Chondrocyte (in vitro differentiated cells): ENCODE measurements at places on chromosomes 4 and X. TPM values are rescaled to one million over a fixed set of nuclear protein-coding genes. Genes with fewer than 3 reads are reported as not detected.

DNA sequence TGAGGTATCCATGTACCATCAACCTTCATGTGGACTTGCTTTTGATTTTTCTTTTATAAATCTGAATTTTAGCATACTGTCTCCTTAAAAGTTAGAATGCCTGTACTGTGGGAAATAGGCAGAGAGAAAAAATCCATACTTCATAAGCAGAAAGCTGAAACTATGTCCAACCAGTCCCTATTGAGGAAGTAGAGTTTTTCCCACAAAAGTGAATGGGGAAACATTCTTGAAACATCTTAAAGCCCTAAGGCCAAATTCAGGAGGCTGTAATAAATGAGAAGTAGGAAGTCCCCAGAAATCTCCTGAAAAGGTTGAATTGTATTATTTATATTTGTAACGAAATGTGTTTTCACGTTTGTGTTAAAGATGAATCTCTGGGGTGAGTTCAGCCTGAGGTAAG is 56.3 kb downstream of the ENOX2 start:
- no peak overlapping the region for H3K4me3 ChIP-seq
- H3K27ac ChIP-seq = no peak overlapping the region
- H3K4me1 ChIP-seq = no peaks in the 10 kb centered on the region
- H3K36me3 ChIP-seq = no peaks in the 10 kb centered on the region

- H3K4me1 ChIP-seq = peaks cover 19% of the 10 kb centered on the region
- no peaks in the 10 kb centered on the region for H3K27me3 ChIP-seq
- no peak overlapping the region for H3K4me3 ChIP-seq
- H3K36me3 ChIP-seq = no peaks in the 10 kb centered on the region
Measured at GRCh38 chrX:39814391-39814790, 283.4 kb downstream of the BCOR start.

CTAG1B gene
- total RNA-seq = not detected in 3 replicates

PNMA6A gene
- total RNA-seq = 0.97 to 5.9 TPM (median 4.7 TPM) in 3 replicates

DNA sequence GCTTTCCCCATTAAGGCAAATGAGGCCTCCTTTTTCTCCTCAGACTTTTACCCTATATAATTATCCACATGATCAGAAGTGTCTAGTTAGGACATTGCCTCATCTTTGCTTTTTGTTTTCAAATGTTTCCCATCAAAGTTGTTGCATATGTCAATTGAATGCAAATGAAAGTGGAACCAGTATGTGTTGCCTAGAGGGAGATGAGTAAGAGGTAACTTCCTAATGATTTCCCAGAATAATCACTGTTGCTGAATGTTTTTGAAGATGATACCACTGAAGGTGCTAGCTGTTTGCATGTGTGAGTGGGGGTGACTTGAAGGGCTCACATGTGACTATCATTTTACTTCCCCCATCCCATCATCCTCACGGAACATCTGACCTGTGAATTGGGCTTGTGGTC is 33.9 kb downstream of the PAK3 start:
- no peak overlapping the region for H3K4me3 ChIP-seq
- no peak overlapping the region for H3K27ac ChIP-seq
- DNase-seq = no peak
- no peaks in the 10 kb centered on the region for H3K36me3 ChIP-seq
- no peaks in the 10 kb centered on the region for H3K4me1 ChIP-seq
- H3K27me3 ChIP-seq = no peaks in the 10 kb centered on the region

DNA sequence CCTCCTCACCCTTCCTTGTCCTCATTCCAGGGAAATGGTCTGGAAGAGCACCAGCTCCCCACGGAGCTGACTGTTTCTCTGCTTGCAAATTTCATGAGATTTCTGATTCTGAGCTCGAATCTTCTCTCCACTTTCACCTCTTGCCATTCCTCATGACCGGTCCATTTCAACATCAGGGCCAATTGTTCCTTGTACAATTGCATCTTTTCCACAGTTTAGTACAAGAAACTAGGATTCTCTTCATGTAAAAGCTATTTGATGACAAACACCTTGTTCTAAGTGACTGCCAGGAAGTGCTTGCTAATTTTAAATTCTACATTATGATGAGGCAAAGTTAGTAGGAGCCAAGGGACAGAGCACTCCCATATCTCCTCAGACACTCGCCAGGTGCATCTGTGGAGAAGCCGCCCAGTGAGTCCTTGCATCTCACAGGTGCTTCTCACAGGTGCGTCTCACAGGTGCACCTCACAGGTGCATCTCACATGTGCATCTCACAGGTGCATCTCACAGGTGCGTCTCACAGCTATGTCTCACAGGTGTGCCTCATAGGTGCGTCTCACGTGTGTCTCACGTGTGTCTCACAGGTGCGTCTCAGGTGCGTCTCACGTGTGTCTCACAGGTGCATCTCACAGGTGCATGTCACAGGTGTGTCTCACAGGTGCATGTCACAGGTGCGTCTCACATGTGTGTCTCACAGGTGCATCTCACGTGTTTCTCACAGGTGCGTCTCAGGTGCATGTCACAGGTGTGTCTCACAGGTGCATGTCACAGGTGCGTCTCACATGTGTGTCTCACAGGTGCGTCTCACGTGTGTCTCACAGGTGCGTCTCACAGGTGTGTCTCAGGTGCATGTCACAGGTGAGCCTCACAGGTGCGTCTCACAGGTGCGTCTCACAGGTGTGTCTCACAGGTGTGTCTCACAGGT is 3.0 kb upstream of the PDE6B start:
- no peaks in the 10 kb centered on the region for H3K36me3 ChIP-seq
- no peak overlapping the region for H3K4me3 ChIP-seq
- no peak overlapping the region for H3K27ac ChIP-seq
- no peaks in the 10 kb centered on the region for H3K4me1 ChIP-seq

GRCh38 chrX:104660092-104660491 is 94.1 kb downstream of the IL1RAPL2 start:
- H3K27ac ChIP-seq = no peak overlapping the region
- DNase-seq = no peak
- no peak overlapping the region for H3K4me3 ChIP-seq
- H3K4me1 ChIP-seq = no peaks in the 10 kb centered on the region

DNA sequence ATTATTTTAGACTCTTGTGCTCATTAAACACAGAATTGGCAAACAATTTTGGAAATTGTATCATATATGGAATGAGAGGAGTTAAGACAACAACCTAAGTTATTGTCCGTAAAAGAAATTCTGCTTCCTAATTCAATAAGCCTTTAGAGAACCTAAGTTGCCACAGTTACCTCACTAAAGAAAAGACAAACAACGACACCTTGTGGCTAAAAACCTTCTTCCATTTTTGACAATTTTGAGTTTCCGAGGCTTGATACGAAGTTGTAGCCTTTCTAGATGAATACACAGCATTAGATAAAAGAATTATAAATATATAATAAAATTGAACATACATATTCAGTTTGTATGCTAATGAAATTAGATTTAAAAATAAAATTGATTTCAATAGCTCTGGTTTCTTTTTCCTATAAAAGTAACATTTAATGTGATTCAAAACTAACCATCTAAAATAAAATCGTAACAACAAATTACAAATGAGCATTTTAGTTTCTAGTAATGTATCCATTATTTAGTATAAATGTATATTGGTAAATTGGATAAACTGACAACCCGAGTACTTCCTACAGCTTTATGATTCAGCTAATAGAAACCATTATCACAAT is 275.1 kb downstream of the GPM6A start:
- no peak overlapping the region for H3K27ac ChIP-seq
- no peak overlapping the region for H3K4me3 ChIP-seq
- peaks cover 9% of the 10 kb centered on the region for H3K4me1 ChIP-seq
- no peaks in the 10 kb centered on the region for H3K27me3 ChIP-seq

DNA sequence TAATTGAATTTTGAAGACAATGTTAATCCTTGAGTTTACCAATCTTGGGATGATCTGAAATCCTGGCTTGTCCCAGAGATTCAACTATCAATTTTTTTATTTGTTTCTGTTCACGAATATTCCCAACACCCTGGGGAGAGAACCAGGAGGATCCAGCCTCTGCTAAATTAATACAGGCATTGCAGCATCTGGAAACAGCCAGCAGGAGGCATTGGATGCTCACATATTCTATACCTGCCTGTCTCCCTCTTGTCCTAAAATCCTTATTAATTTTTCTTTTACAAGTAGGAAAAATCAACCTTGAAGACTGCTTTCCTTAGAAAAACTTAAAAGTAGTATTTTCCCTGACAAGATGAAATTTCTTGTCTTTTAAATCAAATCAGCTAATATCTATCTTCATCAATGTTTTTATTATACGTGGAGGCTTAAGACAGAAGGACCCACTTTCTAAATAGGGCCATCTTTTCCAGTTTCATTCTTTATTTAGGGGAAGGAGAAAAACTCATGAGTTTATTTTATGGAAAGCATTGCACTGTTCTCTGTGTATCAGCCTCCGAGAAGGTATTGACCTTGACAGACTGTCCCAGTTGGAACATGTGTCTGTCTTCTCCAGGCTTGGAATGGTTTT is 102.4 kb downstream of the CLNK start:
- H3K4me1 ChIP-seq = peaks cover 15% of the 10 kb centered on the region
- peaks cover 13% of the 10 kb centered on the region for H3K27me3 ChIP-seq

NWD2 gene
- total RNA-seq = not detected in 3 replicates

DNA sequence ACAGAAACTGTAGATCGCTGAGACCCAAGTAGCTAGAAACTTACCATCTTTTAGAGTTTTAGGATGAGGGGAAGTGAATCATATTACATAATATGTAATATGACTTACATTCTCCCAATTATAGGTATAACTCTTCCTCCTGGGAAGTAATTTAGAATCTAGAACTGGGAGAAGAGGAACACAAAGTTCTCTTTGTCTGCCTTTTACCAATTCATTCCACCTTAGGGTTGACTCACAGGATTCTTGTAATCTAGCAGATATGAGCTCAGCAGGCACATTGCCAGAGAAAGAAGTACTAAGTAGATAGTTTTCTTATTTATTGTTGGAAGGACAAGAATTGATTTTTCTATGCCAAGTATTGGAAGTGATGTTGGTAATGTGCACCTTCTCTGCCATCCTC is 58.0 kb upstream of the CCSER1 start:
- no peak overlapping the region for H3K27ac ChIP-seq
- H3K36me3 ChIP-seq = no peaks in the 10 kb centered on the region
- no peaks in the 10 kb centered on the region for H3K4me1 ChIP-seq
- H3K27me3 ChIP-seq = peaks cover 7% of the 10 kb centered on the region
- DNase-seq = no peak

- peaks cover 18% of the 10 kb centered on the region for H3K36me3 ChIP-seq
- no peaks in the 10 kb centered on the region for H3K27me3 ChIP-seq
- H3K4me1 ChIP-seq = peaks cover 11% of the 10 kb centered on the region
- H3K4me3 ChIP-seq = no peak overlapping the region
Measured at GRCh38 chr4:145898926-145899531, 39.6 kb downstream of the ZNF827 start.

GRCh38 chrX:769796-770195 is 139.2 kb downstream of the SHOX start:
- no peaks in the 10 kb centered on the region for H3K36me3 ChIP-seq
- H3K27ac ChIP-seq = no peak overlapping the region
- H3K4me3 ChIP-seq = no peak overlapping the region

DNA sequence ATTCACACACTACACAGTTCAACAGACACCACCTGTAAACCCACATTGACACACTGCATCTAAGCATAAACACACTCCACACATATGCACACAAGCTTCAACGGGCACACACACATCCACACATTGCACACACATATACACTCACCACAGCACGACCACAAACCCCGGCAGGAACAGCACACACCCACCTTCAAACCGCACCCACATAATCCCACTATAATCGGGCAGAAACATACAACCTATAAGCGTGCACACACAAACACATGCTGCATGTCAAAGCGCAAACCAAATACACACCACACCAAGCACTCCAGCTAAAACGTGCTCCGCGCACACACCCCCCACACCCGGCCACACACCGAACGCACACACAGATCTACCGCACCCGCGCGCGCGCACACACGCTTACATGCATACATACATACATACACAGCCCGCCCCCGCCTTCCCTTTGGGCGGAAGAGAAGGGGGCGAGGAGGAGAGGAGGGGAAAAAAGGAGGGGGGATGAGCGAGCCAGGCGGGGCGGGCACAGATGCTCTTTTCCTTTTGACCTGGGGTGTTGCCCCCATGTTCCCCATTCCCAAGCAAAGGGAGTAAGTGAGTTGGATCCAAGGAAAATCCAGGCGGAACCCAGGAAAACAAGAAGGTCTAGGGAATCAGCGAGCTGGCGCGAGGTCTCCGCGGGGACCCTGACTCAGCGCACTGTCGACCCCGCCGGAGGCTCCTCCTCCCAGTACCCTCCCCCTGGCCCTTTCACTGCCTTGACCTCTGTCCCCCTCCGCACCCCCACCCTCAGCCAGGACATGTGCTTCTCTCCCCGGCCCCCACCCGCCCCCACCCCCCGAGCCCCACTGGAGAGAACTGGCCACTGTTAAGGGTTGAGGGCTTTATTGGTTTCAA is 9.9 kb downstream of the ARHGAP36 start:
- H3K27ac ChIP-seq = no peak overlapping the region
- H3K27me3 ChIP-seq = peaks cover 60% of the 10 kb centered on the region
- no peak for DNase-seq
- H3K4me1 ChIP-seq = no peaks in the 10 kb centered on the region
- H3K36me3 ChIP-seq = no peaks in the 10 kb centered on the region

UGT2B17 gene
- total RNA-seq = not detected in 3 replicates

GRCh38 chr4:6123976-6124375 is 76.4 kb downstream of the JAKMIP1 start:
- H3K27me3 ChIP-seq = peaks cover 17% of the 10 kb centered on the region

GRCh38 chr4:182971702-182972101 is 54.5 kb upstream of the DCTD start:
- DNase-seq = no peak
- H3K4me3 ChIP-seq = no peak overlapping the region
- H3K27ac ChIP-seq = no peak overlapping the region
- peaks cover 20% of the 10 kb centered on the region for H3K4me1 ChIP-seq

DNA sequence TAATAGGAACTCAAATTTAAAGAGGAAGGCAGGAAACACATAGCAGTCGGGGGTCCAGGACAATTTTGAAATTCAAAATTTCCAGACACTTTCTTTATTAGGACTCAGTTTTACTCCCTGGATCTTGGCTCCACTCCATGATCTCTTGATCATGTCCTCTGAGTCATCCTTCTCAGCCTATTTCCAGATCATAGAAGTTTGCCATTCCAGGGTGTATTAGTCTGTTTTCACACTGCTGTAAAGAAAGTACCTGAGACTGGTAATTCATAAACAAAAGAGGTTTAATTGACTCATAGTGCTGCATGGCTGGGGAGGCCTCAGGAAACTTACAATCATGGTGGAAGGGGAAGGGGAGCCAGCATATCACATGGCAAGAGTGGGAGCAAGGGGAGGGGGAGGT is 564.7 kb upstream of the ACTRT1 start:
- H3K27me3 ChIP-seq = no peaks in the 10 kb centered on the region
- no peaks in the 10 kb centered on the region for H3K36me3 ChIP-seq
- H3K4me3 ChIP-seq = no peak overlapping the region
- no peak overlapping the region for H3K27ac ChIP-seq
- H3K4me1 ChIP-seq = no peaks in the 10 kb centered on the region

TRMT44 gene
- 12.4 to 18.0 TPM (median 15.6 TPM) in 3 replicates for total RNA-seq

STARD8 gene
- 0.31 to 0.49 TPM (median 0.37 TPM) in 3 replicates for total RNA-seq

CXCL1 gene
- 0.72 to 1.0 TPM (median 0.74 TPM) in 3 replicates for total RNA-seq

GRCh38 chr4:118991686-118992085 is 103.0 kb downstream of the SYNPO2 start:
- no peaks in the 10 kb centered on the region for H3K36me3 ChIP-seq
- no peaks in the 10 kb centered on the region for H3K27me3 ChIP-seq
- no peak overlapping the region for H3K27ac ChIP-seq
- no peak for DNase-seq
- peaks cover 46% of the 10 kb centered on the region for H3K4me1 ChIP-seq
- H3K4me3 ChIP-seq = no peak overlapping the region

SHROOM4 gene
- 5.5 to 7.5 TPM (median 6.4 TPM) in 3 replicates for total RNA-seq
